AG10803 (cell line): ENCODE measurements at places on chromosomes 4 and X.
A peak's percentile ranks its signal among the peaks of the same experiment; 100 is the strongest.

- DNase-seq, result no peak
Measured at GRCh38 chrX:19563327-19563726, 48.0 kb upstream of the MAP3K15 start.

GRCh38 chr4:93744961-93745360, 83.6 kb upstream of the ATOH1 start:
- no peak for DNase-seq

DNA sequence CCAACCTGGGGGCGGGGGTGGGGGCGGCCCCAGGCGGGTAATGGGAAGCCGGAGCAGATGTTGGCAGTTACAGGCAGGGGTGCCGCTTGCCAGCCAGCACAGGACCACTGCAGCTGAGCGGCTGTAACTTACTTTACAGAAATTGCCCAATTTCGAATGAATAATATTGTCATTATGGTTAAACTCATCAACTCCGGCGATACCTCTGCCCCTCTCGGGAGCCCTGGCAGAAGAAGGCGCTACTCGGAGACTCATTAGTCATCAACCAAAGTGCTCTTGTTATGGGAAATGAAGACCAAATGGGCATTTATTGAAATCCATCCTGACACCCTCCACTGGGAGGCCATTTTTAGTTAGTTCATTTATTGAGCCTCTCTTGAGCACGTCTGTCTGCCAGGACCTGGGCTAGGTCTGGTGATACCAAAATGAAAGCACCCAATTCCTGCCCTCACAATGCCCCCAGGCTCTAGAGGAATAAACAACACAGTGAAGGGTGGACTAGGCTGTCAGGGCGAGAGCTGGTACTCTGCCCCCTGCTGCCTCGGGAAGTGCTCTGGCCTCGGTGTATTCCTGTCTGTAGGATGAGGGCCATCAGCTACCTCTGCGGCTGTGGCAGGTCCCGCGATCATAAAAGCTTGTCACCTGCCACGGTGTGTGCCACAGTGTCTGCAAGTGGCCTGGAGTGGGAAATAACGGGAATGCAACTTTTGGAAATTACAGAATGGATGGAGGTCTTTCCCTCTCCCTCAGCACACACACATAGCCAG, 159.1 kb upstream of the PSAPL1 start:
- DNase-seq, result no peak

GRCh38 chrX:147550217-147550616, 361.5 kb upstream of the FMR1 start:
- DNase-seq, result no peak

DNA sequence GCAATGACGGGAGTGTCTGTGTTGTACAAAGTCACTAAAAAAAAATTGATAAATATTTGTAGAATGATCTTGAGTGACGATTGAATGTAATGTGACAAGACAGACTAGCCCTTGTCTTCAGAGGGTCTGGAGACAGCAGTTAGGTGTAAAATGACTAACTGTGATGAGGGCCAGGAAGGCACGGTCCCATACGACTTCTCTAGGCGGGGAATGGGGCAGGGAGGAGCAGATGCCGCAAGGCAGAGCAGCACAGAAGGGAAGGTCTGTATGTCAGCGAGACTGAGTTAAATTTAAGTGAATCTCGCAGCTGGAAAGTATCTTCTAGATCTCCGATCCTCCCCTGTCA, 405 bp downstream of the CENPE start:
- DNase-seq, result no peak

- no peak for DNase-seq
Measured at GRCh38 chr4:2848449-2848848, 4.8 kb downstream of the ADD1 start.

DNA sequence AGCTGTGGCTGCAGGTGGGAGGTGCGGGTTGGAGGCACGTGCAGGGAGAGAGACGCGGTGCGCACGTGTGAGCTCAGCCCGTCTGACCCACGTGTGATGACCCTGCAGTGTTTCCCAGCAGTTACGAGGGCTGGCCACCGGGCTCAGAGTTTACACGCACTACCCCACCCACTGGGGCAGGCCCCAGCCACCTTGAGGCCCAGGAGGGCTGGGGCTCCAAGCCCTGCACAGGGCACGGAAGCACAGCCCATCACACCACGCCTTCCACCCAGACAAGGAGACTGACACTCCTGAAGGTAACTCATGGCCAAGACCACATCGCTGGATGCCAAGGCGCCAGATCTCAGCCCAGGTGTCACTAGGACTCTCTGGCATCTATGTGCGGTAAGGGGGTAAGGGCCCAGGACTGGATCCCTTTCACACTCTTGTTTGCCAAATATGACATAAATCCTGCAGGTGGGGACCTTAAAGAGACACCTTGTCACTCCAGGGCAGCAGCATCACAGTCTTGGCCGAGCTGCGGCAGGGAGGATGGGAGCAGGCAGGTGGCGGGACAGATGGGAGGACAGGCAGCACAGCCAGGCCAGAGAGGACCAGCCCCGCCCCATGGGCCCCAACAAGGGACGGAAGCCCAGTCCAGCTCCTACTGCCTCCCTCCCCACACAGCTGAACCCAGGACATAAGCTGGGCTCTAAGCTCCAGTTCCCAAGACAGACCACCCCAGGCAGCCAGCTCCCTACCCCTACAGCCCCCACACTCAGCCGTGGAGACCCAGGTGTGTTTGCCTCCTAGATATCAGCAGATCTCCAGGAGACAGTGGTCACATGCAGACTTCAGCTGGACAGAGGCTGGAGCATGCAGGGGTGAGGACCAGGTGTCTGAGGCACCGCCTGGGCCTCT, 56.8 kb downstream of the ZFYVE28 start:
- no peak for DNase-seq

GRCh38 chrX:19672222-19672812, 157.0 kb upstream of the MAP3K15 start:
- no peak for DNase-seq

- DNase-seq, result no peak
Measured at GRCh38 chrX:103584596-103584995, 719 bp upstream of the TCEAL4 start.

DNA sequence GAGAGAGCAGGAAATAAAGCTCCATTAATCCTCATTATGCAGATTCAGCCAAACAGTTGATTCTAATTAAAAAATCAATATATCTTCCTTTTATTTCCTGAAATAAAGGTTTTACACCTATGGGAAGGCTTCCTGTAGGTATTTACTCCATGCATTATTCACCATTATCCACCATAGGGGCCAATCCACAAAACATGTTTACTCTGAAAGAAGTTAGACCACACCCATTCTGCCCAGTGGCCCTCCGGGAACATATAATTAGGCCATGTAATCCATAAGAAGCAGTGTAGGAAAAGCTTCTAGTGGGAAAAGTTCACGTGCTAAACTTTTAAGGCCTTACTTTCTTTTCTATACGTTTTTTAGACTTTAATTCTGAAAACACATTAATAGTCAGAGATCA, 57.7 kb downstream of the SAT1 start:
- no peak for DNase-seq

DNA sequence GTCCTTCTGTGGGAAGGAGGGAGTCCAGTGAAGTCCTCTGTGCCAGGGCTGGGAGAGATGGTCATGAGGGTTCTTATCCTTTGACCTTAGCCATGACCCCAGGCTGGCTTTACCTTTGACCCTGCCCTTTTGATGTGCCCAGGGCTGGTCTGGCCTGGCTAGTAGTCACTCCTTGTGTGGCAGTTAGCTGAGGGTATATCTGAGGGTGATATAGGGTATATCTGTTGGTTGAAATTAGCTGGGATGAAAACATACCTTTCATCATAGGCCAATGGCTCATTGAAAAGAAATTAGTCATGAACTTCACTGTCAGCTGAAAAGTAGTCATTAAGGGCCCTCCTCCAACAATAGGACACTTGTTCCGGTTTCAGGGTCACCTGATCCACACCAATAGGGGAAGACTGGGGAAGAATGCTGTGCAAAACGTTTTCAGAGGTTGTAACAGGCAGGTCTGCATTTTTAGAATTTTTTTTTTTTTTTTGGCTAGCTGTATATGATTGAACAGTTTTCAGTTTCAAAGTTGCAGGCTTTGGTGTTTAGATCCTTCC, 74.6 kb upstream of the STOX2 start:
- DNase-seq, result no peak

GRCh38 chr4:188976644-188977115, 837.4 kb downstream of the TRIML1 start:
- DNase-seq, result peak; percentile 59

DNA sequence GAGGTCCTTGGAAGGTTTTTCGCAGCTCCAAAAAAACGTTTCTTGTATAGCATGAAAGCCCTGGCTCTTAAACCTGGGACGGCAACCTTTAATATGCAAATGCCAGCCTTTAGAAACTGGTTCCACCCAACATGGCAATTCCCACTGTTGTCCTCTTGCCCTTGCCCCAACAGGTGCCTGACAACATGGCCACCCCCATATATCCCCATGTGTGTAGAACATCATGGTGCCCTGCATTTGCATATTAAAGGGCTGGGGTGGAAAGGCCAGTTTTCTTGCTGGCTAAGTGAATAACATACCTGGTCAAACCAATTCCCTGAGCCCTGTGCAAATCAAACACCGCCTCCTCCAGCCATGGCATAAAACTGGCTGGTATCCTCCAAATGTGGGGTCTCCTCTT, 26.0 kb upstream of the GLRA3 start:
- no peak for DNase-seq

DNA sequence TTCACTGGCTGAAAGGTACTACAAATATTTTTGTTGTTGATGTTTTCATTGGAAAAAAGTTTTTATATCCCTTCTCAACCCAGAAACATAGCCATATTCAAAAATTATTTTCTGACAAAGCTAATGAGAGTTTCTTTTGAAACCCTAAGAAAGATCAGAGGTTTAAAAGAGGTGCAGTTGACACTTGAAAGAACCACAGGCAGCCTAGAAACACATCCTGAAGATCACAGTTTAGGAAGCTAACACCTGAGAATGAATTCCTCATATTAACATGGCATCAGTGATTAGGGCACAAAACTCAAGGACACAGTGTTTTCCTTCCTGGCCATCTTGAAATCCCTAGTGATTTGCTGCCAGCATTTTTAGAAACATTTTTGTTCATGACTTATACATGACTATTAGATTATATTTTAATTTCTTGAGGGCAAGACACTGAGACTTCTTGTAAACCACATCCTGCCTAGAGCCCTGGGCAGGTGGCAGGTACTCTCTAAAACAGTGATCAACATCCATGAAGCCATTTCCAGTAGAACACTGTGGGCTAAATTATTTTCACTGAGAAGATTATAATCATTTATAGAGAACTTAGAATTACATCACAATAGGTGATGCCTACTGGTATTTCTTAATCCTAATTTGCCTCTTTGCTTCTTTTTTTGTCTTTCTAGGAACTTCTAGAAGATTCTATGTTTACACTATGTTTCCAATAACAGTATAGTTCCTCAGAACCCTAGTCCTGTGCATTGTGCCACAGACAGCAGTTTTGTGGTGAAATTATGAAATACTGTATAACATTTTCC, 80.0 kb downstream of the ARSJ start:
- DNase-seq, result no peak

- DNase-seq, result peak; percentile 71
Measured at GRCh38 chrX:113644426-113644825, 803.8 kb upstream of the AMOT start.

DNA sequence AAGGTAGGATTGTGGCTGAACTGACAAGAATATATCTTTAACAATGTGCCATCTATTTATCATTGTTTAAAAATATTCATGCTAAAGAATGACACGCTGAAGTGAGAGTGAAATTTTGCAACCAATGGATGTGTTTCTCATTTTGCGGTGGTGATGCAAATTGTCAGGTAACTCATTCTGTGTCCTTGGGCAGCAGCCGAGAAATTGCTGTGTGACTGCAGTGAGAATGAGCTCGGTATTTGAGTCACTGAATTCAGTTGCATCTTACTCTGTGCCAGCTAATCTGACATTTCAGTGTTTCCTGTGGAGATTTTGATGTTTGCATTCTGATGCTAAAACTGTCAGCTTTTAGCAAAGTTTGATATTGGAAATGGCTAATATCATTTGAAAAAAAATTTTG, 28.1 kb downstream of the MCUB start:
- no peak for DNase-seq

DNA sequence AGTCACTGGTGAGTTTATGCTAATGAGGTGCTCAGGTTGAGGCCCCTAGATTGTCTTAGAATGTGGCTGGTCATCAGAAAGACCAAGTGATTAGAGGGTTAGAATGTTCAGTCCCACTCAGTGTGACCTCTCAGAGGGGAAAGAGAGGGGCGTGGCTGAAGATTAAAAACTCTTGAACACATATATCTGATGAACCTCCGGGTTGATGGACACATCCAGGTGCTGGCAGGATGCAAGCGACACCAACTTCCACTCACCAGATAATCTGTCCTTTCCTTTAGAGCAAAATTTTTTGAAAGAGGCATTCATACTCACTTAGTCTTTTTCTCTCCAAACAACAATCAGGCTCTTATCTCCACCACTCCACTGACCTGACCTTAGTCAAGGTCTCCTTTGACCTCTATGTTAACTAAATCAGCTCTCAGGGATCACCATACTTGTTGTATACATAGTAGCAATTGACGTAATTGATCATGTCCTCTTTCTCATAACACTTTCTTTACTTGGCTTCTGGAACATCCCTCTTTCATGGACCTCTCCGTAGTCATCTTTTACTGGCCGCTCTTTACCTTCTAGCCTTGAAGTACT, 14.2 kb downstream of the FAM47E start:
- no peak for DNase-seq

GRCh38 chr4:113483131-113483530, 278.4 kb downstream of the CAMK2D start:
- no peak for DNase-seq

- no peak for DNase-seq
Measured at GRCh38 chr4:184293552-184293951, 75.9 kb upstream of the ENPP6 start.

- peak; percentile 76 for DNase-seq
Measured at GRCh38 chr4:187075514-187075913, 351.9 kb upstream of the FAT1 start.

DNA sequence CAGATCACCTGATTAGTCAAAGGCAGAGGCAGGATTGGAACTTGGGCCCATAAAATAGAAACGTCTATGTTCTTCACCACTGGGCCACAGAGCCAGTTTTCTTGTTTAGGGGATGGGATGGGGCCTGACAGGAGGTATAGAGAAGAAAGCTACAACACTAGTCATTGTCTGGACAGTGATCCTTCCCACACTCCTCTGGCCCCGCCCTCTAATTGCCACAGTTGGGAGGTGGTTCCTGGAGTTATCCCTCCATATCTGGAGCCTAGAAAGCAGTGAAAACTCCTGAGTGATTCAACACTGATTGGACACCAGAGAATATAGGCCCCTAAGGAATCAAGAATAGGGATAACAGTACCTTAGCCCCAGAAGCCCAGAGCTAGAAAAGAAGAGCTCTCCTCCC, 22.9 kb downstream of the RASL11B start:
- DNase-seq, result no peak

- DNase-seq, result no peak
Measured at GRCh38 chr4:109179061-109179460, 123.4 kb downstream of the COL25A1 start.

DNA sequence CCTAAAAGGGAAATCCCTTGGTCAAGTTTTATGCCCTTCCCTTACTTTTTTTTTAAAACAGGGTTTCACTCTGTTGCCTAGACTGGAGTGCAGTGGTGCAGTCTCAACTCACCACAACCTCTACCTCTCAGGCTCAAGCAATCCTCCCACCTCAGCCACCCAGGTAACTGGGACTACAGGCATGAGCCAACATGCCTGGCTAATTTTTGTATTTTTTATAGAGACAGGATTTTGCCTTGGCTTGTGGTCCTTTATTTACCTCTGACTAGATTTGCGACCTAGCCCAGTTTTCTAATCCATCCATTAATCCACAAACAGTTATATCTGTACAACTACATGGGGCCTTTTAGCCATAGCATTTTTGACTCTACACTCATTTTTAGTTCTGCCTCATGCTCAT, 23.7 kb downstream of the CDS1 start:
- DNase-seq, result no peak

- no peak for DNase-seq
Measured at GRCh38 chr4:33751050-33751449, 2493.3 kb downstream of the ARAP2 start.
